ENCODE measurements at places on chromosomes 5 and 9.

GRCh38 chr5:19975795-19976194 is 12.2 kb downstream of the CDH18 start:
- DNase-seq, result no peak

DNA sequence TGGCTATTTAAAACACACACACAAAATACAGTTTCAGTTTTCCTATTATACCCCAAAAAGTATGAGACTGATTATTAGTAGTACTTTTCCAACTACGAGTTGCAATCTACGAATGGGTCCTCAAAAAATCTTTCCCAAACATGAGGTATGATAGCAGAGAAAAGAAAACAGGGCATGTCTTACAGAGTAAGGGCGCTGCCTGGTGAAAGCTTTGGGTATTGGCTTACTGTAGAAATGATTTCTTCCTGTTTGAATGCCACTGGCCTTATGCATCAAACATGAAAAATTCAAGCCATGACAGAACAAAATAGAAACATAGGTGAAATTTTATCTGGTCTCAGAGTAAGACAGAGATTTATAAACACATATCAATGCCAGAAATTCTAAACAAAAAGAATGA is 448.0 kb downstream of the SPOCK1 start:
- no peak for DNase-seq

GRCh38 chr9:107750741-107751566 is 261.4 kb upstream of the KLF4 start:
- no peak for DNase-seq

DNA sequence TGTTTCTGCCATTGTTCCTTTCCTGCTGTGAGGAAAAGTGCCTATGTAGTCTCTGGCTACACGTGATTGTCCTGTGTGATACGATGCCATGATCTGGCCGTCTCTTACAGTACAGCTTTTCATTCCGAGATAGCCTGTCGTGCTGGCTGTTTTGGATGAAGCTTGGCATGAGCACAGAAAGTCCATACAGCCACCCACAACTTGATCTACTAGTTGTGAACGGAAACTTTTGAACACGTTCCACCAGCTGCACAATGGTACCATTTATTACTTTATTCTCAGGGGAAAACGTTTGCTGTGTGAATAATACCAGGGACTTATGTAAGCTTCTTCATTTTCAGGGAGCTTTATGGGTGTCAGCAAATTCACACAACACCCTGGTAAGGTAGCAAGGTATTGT is 217.6 kb upstream of the ANKRD55 start:
- DNase-seq, result no peak

GRCh38 chr9:37531699-37532098 is 44.5 kb downstream of the FBXO10 start:
- no peak for DNase-seq

- no peak for DNase-seq
These were observed 1.4 kb downstream of the CHD1 start for GRCh38 chr5:98927242-98927988.

Data from activated CD8-positive, alpha-beta memory T cell treated with anti-CD3 and anti-CD28 coated beads for 1 hour (primary cell).